Activated T-helper 1 cell treated with anti-CD3 and anti-CD28 coated beads, Interleukin-2, amount 50 U/mL, for 16 hours (primary cell): ENCODE measurements at places on chromosomes 6 and 20.

DNA sequence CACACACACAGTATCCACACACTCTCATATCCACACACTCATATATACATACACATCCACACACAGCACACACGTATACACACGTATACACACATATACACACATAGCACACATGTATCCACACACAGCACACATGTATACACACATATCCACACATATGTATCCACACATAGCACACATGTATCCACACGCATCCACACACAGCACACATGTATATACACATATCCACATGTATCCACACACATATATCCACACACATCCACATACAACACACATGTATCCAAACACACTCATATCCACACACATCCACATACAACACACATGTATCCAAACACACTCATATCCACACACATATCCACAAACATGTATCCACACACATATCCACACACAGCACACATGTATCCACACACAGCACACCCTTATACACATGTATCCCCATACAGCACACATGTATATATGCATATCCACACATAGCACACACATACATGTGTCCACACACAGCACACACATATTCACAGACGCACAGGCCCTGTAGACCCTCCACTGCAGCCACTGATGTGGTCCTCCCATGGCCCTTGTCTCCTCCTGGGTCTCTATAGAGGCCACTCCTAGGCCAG, 172.1 kb downstream of the CDH4 start:
- DNase-seq = no peak

DNA sequence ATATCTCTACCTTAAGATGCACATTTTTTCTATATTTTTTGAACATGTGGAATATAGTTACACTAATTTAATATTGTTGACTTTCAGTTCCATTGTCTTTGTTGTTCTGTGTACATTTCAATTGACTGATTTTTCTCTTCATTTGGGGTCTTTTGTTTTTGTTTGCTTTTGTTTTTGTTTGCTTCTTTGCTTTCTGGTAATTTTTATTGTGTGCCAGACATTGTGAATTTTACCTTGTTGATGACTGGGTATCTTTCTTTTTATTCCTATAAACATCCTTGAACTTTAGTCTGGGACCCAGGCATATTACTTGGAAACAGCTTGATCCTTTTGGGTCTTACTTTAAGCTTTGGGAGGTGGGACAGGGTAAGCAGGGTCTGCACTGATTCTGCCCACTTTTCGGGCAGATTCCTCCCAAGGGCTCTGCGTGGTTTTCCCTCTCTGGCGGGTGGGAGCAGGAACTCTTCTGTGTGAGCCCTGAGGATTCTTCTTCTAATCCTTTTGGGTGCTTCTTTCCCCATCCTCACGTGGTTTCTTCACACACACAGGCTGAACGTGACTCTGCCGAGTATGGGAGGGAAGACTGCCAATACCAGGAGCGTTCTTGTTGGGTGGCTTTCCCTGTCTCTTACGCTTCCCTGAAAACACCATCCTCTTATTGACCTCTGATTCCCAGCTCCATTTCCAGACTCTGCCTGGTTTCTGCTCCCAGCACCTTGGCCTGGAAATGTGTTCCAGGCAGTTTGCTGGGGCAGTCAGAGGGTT, 200.5 kb downstream of the ARID1B start:
- DNase-seq = no peak

DNA sequence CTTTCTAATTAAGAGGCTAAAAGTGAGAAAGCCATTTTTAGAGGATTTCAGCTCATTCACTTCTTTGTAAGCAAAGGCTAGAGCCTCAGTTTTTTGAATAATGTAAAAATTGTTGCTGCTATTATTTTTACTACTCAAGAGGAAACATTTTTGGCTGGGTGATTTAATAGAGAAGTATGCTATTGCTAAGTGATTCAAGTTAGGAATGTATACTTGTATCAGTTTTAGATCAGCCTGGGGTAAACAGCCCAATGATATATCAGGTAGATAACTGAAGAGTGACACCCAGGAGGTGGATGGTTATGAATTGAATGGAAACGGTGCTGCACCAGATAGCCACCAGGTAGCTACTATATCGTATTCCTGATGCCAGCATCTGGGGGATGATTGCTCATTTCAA, 9.2 kb downstream of the QKI start:
- no peak for DNase-seq

DNA sequence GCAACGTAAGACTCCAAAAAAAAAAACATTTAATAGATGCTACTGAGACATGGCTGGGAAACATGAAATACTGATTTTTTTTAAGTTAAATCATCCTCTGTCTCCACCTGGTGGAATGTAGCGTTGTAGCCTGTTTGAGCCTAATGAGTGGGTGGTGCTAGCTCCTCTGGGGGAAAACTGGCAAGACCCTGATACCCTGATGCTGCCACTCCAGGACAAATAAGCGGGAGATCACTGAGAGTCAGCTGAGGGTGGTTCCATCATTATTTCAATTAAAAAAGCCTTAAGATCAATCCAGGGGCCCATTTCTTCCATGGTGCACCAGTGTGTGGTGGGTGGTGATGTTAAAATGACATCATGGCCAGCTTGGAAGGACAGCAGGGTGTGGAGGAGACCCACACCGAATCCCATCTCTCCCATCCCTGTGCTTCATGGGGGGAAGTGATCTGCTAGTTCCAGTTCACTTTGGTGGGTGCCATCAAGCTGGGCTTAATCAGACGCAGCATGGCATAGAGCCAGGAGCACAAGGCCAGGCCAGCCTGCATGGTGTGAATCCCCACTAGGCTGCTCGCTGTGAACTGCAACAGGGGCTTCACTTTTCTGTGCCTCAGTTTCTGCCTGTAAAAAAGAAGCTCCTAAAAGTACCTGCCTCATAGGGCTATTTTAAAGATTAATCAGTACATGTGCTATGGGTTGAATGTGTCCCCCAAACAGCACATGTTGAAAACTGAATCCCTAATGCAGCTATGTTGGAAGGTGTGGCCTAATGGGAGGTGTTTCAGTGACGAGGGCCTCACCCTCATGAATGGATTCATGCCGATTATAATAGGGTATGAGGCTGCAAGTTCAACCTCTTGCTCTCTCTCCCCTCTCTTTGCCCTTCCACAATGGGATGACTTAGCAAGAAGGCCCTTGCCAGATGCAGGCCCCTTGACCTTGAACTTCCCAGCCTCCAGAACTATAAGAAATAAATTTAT, 13.0 kb upstream of the MRPS10 start:
- DNase-seq = no peak
